Hematopoietic multipotent progenitor cell treated with erythropoietin and hydrocortisone succinate and interleukin-3 and kit ligand, for 15 days (in vitro differentiated cells): ENCODE measurements at places on chromosomes 1 and 21.

DNA sequence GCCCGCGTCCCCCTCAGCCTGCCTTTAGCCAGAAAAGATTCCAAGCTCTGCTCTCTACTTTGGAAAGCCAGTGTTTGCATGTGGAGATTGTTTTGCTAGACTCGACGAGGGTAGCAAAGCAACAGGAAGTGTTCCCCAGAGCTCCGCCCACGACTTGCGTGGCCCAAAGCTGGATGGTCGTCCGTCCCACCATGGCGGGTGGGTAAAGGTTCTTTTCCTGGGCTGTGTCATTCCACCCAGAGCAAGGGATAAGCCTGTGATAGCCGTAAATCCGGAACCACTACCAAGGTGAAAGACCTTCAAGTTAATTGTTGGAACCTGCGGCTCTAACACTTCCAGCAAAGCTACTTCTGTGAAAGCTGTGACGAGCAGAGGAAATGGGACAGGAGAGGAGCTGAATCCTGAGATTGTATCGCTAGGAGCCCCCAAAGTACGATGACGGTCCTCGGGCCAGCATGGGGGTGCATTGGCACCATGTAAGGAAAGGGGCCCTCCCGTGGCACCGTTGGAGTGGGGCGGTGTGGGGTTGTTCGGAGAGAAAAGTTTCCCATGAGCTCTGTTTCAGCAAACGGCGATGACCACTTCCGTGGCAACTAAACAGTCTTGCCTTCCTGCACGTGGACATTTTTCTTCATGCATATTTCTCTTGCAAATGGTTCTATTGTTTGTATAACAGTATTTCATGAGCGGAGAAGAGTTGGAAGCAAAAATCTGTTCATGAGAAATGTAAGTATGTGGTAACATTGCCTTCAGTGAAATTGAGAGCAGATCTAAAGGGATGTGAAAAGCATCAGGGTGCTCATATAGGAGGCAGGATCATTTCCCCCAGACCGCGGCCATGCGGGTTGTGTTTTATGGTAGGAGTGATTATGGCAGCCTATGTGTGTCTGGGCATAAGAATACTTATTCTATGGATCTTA lies 8.4 kb downstream of the MX2 start:
- DNase-seq, result no peak

DNA sequence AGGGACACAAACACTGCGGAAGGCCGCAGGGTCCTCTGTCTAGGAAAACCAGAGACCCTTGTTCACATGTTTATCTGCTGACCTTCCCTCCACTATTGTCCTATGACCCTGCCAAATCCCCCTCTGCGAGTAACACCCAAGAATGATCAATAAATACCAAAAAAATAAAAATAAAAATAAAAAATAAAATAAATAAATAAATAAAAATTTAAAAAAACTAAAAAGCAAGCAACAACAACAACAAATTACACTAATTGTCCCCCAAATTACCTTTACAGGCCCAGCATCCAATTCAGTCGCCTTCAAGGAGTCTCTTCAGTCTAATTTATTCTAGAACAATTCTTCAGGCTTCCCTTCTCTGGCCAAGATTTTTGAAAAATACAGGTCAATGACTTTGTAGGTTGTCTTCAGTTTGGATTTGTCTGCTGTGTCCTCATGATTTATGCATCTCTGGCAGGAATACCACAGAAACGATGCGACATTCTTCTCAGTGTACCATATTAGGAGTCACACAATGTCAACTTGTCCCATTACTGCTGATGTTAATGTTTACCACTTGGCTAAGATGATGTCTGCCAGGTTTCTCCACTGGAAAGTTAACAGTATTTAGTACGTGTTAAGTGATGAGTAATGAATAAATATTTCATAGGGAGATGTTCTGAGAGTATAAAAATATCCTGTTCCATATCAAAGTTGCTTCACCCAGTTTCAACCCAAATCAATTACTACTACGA lies 20.3 kb upstream of the BMP8B start:
- DNase-seq, result no peak

DNA sequence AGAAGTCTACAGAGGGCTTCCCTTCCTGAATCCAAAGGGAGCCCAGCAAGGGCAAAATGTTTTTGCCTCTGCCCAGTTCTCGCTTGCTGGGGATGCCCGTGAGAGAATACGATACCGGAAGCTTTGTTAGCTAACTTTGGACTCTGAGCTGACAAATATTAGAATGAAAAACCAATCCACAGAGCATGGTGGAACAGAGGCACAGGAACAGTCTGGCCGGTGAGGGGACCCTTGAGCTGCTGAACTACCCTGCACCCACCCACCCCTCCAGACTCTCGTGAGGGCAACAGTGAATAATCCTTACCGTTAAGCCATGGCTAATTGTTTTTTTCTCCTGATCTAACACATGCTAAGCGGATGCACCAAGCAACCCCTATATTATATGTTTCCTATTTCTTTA lies 76.3 kb upstream of the AKT3 start:
- DNase-seq, result no peak

GRCh38 chr1:169588785-169589485 lies 2.7 kb upstream of the F5 start:
- no peak for DNase-seq

DNA sequence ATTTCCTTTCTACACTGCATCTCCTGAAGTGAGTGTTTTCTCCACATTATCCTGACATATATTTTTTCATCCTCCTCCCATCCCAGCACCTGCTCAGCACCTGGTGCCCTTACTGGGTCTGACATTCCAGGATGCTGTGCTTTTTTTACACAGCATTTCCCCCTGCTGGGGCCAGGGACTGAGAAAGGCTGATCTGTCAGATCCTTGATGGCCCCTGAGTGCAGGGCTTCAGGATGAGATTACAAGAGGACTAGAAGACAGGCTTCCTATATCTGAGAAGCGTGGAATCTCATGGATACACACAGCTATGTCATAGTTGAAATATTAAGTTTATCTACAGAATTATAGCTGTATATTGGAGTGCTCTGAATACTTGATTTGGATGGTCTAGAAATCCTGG lies 24.4 kb downstream of the RCAN1 start:
- no peak for DNase-seq
